ENCODE measurements at places on chromosomes 5 and 9.

- no peak overlapping the region for H3K27ac ChIP-seq
- peaks cover 77% of the 10 kb centered on the region for H3K36me3 ChIP-seq
- no peaks in the 10 kb centered on the region for H3K4me1 ChIP-seq
- no peak for DNase-seq
- no peak overlapping the region for H3K4me3 ChIP-seq
Observed at GRCh38 chr5:170053896-170054295, 51.8 kb upstream of the FOXI1 start.

GRCh38 chr5:72191404-72191803, 84.1 kb downstream of the MAP1B start:
- H3K4me3 ChIP-seq, result no peak overlapping the region
- H3K27me3 ChIP-seq, result peaks cover 29% of the 10 kb centered on the region
- no peak overlapping the region for H3K27ac ChIP-seq
- H3K4me1 ChIP-seq, result peaks cover 9% of the 10 kb centered on the region
- DNase-seq, result no peak

DNA sequence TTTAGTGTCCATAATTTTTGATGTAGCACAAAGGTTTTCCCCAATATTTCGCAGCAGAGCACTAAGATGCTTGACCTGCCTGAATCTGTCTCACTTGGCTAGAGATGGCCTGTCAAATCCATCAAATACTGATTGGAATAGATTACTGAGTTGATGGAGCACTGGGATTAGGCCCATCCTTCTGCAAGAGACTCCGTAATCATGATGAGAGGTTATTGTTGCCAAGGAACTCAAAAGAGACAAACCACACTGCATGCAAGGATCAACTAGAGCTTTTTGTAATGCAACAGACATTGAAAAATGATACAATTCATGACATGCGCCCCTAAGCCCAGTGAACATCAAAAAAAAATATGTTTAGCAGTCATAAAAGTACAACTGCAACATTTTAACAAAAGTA, 585.3 kb upstream of the GRAMD2B start:
- no peak for DNase-seq
- no peak overlapping the region for H3K27ac ChIP-seq
- H3K36me3 ChIP-seq, result no peaks in the 10 kb centered on the region
- H3K4me1 ChIP-seq, result no peaks in the 10 kb centered on the region

- H3K27me3 ChIP-seq, result no peaks in the 10 kb centered on the region
- peaks cover 23% of the 10 kb centered on the region for H3K36me3 ChIP-seq
- no peak overlapping the region for H3K27ac ChIP-seq
- no peak for DNase-seq
- no peak overlapping the region for H3K4me3 ChIP-seq
- H3K4me1 ChIP-seq, result no peaks in the 10 kb centered on the region
Observed at GRCh38 chr9:132627106-132627505, 42.7 kb downstream of the DDX31 start.

Measured in activated T-helper 1 cell treated with anti-CD3 and anti-CD28 coated beads, Interleukin-12 subunit alpha, Interleukin-12 subunit beta, Interleukin-2, Interleukin-4 antibody, amounts not matched to agents 30 ng/mL and 10 ng/mL and 1 ng/mL, durations not matched to agents 14 hours and 24 hours and 36 hours (primary cell).